ENCODE measurements at places on chromosomes 6 and 20. TPM values are rescaled to one million over a fixed set of nuclear protein-coding genes. Genes with fewer than 3 reads are reported as not detected.

The NMBR gene
- not detected for total RNA-seq

The COL9A3 gene
- not detected for total RNA-seq

The GJA10 gene
- not detected for total RNA-seq

DNA sequence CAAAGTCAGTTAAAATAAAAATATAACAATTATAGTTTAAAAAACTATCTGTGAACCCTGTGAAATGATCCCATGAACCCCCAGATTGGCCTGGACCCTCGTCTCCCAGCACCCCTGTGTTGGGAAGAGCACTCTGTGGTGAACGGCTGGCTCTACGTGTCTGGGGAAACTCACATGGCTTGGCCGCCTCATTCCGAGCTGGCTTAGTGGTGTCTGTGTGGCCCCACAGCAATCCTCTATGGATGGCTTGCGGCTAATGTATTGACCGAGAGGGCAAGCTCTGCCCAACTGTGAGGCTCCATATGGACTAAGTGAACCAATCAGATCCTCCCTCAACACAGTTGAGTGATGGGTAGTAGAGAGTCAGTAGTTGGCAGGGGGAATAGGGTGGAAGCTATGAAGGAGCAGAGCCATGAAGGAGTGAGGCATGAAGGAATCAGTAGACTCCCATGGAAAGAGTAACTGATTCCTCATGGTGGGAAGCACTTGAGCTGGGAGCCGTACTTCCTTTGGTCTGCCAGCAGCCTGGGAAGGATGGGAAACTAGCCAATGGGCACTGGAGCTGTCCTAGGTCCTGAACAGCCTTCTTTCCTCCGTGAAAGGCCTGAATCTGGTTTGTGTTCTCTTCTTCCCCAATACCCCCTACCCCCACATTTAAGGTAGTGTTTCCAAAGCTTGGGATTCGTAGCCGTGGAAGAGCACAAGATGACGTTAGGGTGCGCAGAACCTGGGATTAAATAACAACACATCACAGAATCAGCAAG is 21.6 kb upstream of the ZNF831 start:
- peak; percentile 45 for DNase-seq

The TMEM200A gene
- total RNA-seq, result not detected

The SUMO4 gene
- 5.5 TPM for total RNA-seq

DNA sequence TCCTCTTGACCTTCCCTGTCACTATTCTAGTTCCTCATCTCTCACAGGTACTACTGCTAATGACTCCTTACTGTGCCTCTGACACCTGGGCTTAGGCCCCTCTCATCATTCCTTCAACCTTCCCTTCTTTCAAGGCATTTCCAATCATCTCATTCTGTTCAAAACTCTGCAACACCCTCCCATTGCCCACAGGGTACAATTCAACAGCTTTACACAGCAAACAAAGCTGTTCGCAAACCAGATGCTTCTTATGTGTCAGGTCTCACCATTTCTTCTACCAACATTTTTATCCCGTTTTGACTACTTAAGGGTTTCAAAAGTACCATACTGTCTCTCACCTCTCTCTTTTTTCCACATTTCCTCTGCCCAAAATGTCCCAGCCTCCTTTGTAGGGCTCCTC is 84.4 kb upstream of the ID4 start:
- no peak for DNase-seq

The CST4 gene
- total RNA-seq, result not detected

DNA sequence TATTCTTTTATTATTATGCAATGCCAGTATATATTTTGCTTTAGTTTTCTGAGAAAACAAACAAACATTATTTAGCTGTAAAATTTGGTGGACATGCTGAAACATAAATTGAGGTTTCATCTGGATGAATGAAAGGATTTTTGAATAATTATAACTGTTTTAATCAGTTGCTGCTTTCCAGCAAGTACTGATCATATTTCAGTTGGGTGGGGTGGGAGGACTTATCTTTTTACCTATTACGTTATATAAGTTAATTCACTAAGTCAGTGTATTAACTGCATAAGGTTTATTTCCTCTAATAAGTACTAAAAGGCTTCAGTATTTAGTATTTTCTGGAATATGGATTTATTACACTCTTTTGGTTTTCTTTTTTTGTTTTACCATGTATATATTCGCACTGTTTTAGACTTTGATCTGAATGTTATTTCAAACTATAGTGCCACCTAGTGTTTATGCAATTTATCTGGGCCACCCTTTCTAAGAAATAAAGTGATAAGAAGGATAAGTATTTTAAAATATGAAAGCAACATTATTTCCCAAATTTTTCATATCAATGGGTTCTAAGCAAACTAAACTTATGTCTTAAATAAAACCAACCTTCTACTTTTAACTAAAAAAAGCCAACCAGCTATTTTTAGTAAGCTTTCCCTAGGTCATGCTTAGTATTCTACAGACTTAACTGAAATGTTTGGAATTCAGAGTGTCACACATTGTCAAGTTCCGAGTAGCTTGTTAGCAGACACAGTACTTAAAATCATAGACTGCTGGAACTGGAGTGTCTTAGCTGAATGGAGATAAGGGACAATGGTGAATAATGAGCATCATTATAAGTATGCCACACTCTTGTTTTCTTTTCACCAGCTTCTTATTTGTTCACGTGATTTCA is 105.4 kb upstream of the MCHR2 start:
- no peak for DNase-seq

DNA sequence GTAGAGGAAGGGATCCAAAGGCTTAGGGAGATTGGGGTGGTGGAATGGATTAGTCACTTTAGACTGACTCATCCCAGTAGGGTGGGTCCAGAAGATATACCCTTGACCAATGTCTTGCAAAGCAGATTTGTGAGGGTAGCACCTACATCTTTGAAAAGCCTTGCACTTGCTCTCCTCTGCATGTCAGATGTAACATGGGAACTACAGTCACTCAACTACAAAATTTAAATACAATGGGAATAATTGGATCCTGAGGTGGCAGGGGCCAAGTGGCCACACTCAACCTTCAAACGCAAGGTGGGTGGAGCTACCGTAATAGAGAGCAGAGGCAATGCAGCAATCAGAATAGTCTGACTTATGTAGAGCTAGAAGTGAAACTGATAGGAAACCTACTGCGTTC is 71.2 kb downstream of the ME1 start:
- DNase-seq, result no peak

The MTFR2 gene
- total RNA-seq, result 22.1 TPM

DNA sequence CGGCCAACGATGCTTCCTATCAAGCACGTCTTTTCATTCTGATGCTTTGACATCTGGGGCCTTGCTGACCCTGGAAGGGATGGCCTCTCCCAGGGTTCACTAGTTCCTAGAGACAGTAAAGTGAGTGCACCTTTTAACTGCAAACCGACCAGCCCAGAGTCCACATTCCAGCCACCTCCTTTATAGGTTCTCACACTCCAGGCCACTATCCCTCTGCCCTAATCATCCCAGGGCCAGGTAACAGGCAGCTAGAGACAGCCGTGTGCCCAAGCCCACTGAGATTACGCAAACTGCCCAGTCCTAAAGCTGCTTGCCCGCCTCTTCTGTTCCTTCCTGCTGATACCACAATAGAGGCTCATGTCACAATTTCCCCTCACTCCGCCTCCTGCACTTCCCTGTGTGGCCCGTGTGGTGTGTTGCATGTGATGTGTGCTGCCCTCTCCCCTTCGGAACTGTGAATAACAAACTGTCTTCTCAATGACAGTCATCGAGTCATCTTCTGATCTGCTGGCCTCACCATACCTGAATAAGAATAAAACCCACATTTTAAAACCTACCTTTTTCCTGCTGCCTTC is 123.7 kb upstream of the EXOC2 start:
- peak; percentile 75 for DNase-seq

The EPHA7 gene
- not detected for total RNA-seq

GRCh38 chr6:129536271-129536670 is 173.7 kb downstream of the ARHGAP18 start:
- DNase-seq, result no peak

DNA sequence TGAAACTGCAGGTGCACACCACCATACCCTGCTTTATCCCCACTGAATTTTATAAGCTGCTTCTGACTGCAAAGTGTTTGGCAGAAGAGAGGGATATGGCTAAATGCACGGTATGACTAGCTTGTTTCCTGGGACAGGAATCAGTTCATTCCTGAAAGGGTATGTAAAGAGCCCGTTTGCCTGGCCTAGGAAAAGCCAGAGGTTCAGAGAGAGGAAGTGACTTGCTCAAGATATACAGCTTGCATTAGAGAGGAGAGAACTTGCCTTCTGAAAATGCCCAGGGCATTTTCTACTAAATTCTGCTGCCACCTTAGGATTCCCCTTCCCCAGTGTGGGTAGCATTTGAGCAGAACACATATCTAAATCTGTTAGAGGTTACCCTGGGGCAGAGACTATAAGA is 683 bp upstream of the GCNT2 start:
- no peak for DNase-seq

DNA sequence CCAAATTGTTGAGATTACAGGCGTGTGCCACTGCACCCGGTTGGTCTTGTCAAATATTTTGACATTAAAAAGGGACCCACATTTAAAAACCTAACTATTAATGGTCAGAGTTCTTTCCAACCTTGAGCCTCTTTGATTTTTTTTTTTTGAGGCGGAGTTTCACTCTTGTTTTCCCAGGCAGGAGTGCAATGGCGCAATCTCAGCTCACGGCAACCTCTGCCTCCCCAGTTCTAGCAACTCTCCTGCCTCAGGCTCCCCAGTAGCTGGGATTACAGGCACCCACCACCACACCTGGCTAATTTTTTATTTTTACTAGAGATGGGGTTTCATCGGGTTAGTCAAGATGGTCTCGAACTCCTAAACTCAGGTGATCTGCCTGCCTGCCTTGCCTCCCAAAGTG is 31.3 kb downstream of the CTNNBL1 start:
- DNase-seq, result no peak

DNA sequence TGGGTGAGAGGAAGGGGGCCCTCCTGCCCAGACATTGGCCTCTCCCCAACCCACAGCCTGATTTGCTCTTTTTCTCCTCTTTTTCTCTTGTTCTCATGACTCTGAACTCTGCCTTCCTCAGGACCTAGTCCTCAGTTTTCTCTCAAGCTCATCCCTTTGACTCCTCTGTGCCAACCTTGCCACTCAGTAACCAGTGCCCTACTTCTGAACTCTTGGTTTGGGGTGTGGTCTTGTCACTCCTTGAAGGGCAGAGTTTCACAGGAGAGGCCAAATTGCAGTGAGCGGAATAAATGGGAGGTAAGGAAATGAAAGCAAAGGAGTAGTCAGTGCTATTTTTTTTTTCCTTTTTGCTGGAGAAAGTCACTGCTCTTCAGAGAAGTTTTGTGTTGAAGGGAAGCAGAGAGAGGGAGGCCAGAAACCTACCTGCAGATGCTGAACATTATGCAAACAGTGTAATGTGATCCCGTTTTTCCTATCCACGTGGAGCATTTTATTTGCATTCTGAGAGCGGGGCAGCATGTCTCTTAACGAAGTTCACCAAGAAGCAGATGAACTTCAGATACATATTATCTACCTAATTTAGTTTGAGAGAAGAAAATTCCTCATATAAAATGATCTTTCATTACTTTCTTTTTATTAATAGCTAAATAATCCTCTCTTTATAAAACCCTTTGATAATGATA is 26.9 kb downstream of the CFAP61 start:
- DNase-seq, result no peak

The SIRPG gene
- 35.9 TPM for total RNA-seq

The ANGPT4 gene
- not detected for total RNA-seq

DNA sequence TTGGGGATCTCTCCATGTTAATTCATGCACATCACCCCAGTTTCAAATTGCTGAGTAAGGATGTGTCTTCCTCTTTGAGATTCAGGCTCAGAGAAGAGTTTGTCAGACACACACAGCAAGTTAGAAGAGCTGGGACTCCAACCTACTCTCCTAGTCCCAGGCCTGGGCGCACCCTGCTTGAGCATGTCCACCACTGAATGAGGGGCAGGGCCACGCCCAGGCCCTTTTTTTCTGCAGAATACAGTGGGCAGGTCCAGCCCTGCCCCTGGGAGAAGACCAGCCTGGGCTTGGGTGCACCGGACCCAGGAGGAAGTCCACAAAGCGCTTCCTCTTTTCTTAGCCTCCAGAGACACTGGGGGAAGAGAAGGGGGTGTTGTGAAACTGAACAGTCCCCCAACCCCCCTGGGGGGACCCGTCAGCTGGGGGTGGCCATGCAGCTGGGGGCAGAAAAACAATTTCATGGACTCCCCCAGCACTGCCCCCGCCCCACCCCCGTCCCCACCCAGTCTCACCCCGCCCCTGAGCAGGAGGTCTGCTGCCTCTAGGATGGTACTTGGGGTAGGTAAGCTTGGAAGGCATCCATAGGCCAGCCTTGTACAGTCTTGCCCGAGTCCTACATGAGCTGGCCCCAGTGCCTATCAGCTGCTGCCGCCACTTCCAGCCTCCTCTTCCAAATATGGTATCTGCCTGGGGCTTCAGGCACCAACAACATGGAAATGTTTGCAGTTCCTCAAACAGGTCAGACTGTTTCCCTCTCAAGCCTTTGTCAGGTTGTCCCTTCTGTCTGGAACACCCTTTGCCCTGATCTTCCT is 11.7 kb upstream of the HCK start:
- no peak for DNase-seq

GRCh38 chr6:11672669-11673068 is 105.9 kb downstream of the ADTRP start:
- no peak for DNase-seq

DNA sequence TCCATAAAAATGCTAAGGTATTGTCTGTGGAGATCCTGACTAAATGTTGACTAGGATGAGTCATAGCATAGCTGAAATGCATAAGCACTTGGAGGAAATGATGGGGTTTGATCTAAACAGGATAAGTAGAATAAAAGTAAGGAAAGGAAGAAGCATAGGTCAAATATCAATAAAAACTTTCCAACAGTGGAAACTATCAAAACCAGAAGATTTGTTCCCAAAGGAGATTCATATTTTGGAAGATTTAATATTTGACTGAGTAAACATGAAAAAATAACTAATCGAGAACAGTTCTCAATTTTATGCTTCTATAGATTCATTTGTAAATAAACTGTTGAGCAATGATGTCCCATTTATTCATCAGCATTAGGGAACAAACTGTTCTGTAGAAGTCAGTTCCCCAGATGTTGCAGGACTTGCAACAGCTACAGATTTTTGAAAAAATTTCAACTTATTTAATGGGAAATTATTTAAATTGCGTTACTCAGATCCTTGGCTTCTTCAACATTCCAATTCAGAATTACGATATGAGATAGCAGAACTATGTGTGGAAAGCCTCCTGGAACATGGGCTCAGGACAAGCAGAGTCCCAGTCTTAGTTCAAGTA is 133.7 kb upstream of the TBX18 start:
- DNase-seq, result no peak

The LGSN gene
- not detected for total RNA-seq

The SLC35D3 gene
- not detected for total RNA-seq

GRCh38 chr20:40547483-40548091 is 141.4 kb downstream of the MAFB start:
- no peak for DNase-seq

DNA sequence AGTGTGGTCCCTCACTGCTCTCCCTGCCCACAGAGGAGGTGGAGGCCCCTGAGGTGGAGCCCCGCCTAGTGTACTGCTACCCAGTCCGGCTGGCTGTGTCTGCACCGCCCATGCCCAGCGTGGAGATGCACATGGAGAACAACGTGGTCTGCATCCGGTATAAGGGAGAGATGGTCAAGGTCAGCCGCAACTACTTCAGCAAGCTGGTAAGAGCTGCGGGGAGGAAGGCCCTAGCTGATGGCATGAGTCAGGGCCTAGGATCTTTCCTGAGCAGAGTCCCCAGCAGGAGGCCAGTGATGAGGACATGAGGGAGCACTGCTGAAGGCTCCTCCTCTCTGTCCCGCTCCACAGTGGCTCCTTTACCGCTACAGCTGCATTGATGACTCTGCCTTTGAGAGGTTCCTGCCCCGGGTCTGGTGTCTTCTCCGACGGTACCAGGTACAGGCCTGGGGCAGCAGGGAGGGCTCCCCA is 11.2 kb downstream of the PCIF1 start:
- DNase-seq, result no peak

All from activated naive CD4-positive, alpha-beta T cell treated with anti-CD3 and anti-CD28 coated beads for 36 hours (primary cell).